NCI-H1436 treated with DMSO at 0.1 percent for 48 hours (cell line): ENCODE measurements at places on chromosomes 1 and 21.

DNA sequence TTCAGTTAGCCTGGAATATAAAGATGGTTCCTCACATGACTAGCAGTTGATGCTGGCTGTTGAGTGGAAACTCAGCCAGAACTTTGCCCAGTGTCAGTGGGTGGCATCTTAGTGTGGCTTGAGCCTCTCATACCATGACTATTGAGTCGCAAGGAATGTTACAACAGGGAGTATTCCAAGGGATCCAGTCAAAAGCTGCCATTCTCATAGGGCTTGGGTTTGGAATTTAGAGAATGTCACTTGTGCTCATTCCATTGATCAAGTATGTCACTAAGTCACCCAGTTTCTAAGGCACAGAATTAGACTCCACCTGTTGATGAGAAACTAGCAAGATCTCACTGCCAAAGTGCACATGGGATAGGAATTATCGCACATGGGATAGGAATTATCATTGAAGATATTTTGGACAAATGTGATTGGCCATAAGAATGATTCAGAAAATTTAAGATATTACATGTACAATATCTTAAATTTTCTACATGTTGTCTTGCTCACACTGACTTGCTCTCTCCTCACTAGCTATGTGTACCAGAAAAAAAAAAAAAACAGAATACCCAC lies 1290.7 kb upstream of the ADGRL2 start:
- no peak for DNase-seq

DNA sequence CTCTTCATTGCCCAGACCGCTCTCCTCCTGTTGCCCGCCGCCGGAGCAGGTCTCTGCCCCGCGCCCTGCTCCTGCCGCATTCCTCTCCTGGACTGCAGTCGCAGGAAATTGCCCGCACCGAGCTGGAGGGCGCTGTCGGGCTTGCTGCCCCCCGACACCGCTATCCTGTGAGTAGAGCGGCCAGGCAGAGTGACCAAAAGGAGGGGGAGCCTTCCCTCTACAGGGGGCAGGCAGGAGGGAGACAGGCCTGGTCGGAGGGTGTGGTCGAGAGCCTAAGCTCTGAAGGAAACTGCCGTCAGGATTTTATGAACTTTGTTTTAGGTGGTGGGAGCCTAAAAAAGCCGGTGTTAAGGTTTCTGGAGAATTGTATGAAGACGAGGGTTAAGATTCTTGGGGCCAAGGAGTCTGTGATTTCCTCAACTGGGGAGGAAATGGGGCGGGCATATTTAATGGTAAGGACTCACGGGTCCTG lies 517 bp downstream of the LRIG2 start:
- no peak for DNase-seq

DNA sequence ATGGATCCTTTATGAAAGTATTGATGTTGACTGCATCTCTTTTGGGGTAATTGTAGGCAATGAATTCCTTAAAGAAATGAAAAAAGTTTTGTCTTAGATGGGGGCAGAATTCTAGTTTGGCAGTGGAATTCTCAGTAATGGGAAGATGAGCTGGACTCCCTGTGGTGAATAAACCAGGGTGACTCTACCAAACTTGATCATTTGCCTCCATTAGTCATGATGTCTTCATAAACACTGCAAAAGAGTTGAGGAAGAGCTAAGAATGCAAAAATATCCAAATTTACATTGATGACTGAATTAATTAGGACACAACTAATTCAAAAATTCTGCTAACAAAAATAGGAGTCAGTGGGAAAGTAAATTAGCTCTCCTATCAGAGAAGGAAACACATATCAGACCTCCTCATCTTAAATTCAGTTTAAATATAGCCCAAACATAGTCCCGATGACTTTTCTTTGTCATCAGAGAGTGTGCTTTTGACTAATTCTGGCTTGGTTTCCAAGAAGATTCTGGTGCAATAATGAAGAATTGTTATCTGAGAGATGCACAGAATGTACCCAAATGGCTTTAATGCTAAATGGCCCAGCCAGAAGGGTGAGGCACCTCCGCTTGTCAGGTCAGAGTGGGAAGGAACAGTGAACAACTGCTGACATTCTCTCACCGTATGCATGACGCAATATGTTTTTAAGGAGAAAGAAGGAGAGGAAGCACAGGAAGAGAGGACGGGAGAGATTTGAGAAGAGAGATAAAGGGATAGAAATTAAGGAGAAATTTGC lies 525.1 kb downstream of the LMO4 start:
- DNase-seq = no peak

DNA sequence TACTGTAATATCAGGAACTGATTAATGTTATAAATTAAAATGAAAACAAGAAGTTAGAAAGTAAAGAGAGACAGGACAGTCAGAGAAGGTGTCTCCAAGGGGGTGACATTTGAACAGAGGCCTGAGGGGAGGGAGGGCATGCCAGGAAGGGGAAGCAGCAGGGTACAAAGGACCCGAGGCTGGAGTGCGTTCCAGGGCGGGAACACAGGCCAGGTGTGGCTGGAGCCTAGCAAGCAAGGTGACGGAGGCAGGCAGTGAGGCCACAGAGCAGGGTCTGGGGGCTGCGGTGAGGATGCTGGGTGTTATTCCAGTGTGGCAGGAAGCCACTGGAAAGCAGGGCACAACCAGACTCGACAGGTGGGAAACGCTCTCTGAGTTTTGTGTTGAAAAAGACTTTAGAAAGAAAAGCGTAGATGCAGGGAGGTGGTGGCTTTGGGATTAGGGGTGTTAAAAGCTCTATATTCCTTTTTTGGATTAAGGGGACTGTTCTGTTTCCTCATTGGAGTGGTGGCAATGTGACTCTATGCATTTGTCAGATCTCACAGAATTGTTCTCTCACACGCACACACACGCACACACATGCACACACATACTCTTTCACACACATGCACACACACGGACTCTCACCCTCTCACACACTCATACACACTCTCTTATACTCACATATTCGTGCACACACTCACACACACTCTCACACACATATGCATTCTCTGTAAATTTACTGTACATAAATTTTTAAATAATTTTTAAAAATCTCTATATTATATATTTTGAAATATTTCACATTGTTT lies 124.5 kb downstream of the GLIS1 start:
- DNase-seq = no peak

DNA sequence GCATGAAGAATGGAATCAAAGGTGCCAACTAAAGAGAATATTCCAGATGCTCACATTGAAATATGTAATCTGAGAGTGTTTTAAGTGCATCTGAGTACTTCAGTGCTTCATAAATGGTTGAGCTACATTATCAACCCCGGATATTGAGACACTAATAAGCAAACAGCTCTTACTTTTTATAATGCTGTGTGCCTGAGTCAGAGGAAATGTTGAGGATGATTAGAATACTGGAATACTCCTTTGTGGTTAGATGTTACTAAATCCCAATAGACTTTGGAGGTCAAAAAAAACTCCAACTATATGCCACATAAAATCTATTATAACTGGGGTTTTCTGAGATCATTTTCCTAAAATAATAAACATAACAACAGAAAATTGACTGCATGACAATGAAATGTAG lies 12.5 kb upstream of the KCNA3 start:
- no peak for DNase-seq

DNA sequence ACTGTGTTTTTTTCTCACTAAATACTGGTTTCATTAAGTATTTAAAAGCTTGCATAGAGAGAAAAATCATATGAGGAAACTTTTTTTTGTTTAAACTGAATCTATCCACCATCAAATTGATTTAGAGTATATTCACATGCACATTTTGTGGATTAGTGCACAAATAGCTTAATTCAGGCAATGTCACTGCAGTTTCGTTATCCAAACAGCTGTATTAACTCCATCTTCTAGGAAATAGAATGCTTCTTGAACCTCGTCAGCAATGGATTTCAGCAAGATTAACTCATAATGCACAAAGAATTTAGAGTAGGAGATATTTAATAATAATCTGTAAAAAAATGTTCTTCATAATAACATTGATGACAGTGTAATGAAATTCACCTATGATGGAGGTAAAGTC lies 37.5 kb downstream of the NEXN start:
- no peak for DNase-seq

DNA sequence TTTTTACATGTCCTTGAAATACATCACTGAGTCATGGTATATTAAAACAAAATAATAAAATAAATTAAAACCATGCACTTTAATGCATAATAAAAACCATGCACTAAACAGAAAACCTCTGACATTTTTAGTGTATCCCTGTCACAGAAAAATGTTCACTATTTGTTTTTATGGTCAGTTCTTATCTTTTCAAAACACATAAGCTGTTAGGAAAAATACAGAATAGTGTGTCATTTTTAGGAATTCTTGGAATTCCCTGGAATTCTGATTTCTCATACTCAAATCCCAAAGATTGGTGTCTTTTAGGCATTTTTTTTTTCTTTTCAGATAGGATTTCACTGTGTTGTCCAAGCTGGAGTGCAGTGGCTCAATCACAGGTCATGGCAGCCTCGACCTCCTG lies 25.1 kb upstream of the TINAGL1 start:
- no peak for DNase-seq

DNA sequence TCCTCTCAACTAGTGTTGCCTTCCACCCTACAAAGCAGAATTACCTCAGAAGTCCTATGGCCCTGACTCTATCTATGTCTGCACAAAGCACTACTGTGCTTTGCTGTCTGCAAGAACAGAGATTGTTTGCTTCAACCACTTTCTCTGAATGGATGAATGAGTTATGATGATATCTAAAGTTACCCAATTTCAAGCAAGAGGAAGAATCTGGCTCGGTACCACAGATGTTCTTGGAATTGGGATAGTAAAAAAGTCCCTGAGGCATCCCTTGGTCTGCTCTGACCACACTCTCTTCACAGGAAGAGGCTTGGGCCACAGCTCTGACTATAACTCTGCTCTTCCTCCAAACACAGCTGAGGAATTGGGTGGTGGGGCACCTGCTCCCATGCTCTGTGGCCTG lies 31.2 kb downstream of the MTARC1 start:
- DNase-seq = no peak

- no peak for DNase-seq
Measured at GRCh38 chr1:199038156-199038555, 399.3 kb downstream of the PTPRC start.

DNA sequence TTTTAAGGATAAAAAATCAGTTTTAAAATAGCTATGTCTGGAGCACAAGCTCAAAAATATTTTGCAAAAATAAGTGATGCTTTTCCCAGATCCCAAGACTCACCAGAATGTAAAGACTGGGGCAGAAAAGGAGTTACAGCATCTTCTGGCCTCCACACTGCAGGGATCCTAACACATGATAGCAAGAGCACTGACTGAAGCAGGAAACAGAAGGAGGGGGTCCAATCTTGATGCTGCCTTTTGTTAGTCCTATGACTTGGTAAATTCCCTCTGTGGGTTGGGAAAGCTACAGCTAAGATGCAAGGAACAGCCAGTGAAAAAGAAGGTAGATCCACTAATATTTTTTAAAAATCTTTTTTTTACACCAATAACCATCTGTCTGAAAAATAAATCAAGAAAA lies 54.2 kb upstream of the TNR start:
- no peak for DNase-seq

- DNase-seq = peak; percentile 13
Measured at GRCh38 chr1:74468982-74469603, 43.3 kb downstream of the LRRC53 start.

DNA sequence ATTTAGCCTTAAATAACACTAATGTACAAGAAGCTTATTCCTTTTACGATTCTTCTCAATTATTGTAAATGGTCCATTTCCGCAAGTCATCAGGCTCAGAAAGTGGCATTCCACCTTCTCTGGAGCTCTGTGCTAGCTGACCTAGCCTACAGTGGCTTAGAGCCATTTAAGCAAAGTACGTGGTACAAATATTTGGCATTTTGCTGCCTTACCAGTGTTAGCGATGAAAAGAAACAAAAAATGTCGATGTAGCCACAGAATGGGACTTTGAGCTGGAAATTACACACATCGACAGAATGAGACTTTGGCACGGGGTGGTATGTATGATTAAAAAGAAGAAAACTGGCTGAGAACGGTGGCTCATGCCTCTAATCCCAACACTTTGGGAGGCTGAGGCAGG lies 26.1 kb downstream of the OVAAL start:
- DNase-seq = no peak

DNA sequence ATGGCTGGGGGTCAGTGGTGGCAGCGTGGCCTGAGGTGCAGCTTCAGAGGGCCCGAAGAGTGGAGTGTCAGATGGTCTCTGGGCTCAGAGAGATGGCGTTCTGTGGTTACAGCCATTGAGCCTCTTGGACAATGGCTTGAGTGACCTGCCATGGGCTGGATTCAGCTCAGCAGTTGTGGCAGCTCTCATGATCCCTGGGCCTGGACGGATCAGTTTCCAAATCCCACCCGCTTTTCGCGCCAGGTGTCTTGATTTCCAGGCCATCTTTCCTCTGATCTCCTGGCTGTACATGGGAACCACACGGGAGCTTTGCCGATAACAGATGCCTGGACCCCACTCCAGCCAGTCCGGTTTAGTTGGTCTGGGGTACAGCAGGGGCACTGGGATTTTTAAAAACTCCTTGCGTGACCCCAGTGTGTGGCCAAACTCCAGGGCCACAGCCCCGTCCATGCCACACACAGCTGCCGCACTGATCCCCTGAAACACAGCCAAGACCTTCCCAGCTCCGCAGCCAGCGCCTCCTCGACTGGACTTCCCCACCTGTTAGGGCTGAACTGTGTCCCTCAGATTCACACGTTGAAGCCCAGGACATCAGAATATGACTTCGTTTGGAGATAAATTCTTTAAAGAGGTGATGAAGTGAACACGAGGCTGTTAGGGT lies 67.9 kb downstream of the ATP5PO start:
- no peak for DNase-seq

- no peak for DNase-seq
Measured at GRCh38 chr21:23574932-23575331, 2032.3 kb downstream of the MRPL39 start.

DNA sequence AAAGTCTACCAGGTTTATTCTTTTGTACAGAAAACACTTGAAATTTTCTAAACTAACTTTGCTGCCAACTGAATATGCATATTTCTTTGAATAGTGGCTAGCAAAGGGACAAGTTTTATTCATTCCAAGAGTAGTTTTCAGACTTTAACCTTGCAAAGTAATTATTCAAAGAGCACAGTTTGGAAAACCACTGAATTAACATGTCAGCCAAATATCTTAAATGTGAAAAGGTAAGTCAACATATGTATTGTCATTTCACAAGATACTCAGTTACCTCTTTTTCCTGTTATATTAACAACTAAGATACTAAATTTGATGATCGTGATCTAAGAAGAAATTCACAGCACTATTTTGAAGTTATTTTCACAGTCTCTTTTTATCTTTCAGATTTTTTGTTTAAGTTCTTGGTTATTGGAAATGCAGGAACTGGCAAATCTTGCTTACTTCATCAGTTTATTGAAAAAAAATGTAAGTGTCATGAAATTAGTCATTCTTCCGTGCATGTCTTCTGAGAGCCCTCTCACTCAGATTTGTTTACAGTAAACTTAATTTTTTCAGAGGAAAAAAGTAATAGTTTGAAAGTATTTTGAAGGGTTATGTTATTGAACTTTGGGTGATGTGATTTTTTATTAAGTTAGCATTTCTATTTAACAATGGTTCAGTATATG lies 15.3 kb downstream of the RAB4A start:
- no peak for DNase-seq

DNA sequence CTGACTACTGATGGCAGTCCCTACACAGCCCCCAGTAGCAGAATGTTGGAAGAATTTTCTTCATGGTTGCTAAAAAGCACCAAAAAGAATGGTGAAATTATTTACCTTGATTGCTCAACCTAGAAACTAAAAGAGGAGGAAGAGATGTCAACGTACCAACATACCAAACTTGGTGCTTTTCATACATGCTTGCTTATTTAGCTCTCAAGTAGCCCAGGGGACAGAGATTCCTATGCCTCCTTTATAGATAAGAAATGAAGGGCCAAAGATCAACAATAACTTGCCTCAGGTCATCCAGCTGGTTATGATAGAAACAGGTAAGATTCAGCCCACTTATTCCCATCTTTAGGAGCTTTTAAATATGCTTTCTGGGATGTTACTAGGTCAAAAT lies 170.6 kb downstream of the PIGK start:
- no peak for DNase-seq
